ENCODE measurements at places on chromosomes 13 and 19.

GRCh38 chr13:111058796-111059506, 56.2 kb upstream of the ARHGEF7 start:
- DNase-seq, result no peak

- DNase-seq, result no peak
Measured at GRCh38 chr13:34671137-34671536, 270.9 kb upstream of the NBEA start.

GRCh38 chr19:23991170-23991569, 76.5 kb downstream of the ZNF726 start:
- no peak for DNase-seq

DNA sequence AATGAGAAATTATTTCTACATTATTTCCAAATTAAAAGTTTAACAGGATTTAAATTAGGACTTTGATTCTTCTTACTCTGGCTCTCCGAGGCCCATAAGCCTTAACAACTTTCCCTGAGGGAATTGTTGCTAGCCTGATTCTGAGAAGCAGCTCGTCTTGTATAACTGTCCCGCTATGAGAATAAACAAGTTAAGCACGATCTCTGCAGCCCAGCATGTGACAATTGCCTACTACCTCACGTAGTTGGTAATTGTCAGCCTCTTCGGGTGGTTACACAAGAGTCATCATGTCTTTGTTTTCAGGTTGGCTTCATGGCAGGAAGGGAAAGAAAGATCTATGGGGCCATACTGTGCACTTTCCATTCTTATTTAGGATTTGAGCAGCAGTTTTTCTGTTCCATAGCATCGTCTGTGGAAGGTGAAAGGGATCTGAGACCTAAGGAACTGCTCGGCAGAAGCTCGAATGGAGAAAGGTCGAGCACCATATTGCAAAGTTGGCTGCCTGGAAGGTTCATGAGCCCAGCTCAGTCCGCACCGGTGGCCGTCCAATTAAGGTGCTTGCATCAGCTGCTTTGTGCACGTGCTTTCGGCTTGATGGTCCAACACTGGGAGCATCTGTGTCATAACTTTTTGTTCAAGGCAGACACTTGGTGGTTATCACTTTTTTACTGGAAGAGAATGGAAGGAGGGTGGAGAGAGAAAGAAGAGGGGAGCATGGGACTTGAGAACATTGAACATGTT, 1.8 kb upstream of the STARD13 start:
- no peak for DNase-seq

DNA sequence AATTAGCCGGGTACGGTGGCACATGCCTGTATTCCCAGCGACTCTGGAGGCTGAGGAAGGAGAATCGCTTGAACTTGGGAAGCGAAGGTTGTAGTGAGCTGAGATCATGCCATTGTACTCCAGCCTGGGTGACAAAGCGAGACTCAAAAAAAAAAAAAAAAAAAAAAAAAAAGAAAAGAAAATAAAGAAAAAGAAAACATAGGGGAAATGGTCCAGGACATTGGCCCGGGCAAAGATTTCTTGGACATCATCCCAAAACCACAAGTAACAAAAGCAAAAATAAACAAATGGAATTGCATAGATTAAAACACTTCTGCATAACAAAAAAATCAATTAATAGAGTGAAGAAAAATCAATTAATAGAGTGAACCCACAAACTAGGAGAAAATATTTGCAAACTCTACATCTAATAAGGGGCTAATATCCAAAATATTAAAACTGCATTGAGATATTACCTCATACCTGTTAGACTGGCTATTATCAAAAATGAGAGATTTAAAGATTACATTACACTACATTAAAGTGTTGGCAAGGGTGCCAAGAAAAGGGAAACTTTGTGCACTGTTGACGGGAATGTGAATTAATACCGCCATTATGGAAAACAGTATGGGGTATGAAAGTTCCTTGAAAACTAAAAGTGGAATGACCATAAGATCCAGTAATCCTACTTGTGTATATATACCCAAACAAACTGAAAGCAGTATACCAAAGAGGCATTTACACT, 18.5 kb upstream of the ABCC4 start:
- DNase-seq, result no peak

- no peak for DNase-seq
Measured at GRCh38 chr13:43333176-43333575, 309.8 kb downstream of the DNAJC15 start.

GRCh38 chr19:8096071-8096470, 43.5 kb downstream of the CCL25 start:
- no peak for DNase-seq

GRCh38 chr19:35895911-35896642, 4.3 kb downstream of the NFKBID start:
- no peak for DNase-seq

DNA sequence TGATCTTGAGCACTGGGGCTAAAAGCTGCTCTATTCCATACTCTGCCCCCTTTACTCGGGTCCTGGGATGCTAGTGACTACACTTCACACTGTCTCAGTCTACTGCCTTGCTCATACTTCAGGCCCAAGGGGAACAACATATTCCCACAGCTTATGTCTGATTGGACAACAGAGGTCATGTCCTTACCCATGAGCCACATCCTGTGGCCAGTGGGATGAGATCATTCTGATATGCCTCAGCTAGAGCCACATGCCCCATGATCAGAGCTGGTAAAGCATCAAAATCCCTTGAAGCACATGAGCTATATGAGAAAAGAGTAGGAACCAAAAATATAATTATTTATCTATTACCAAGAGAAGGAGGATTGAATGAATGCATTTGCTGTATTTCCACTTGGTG, 290.1 kb upstream of the TSHZ3 start:
- no peak for DNase-seq

DNA sequence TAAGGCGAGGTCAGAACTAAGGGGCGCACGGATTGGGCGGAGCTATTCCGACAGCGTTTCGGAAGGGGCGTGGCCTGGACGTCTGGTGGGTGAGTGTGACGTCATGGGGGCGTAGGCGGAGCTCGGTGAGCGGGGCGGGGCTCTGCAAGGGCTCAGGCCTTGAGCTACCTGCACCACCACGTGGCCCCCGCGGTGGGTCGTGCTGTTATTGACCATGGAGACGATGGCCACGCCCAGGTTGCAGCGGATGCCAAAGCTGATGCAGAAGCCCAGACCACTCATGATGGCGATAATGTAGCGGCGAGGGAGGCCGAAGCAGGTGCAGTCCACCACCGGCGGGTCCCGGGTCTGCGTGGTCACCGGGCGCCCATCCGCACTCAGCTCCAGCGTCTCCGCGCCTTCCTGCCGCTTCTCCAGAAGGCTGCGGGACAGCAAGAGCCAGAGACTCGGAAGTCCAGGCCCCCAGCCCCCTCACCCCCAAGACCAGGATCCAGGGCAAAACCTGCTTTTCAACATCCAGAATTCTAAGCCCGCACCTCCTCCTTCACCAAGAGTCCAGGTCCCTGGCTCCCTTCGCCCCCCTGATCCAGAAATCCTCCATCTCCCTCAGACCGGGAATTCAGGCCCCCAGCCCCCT, 4.8 kb downstream of the SLC17A7 start:
- DNase-seq, result no peak

GRCh38 chr13:36362914-36363313, 16.7 kb upstream of the SPART start:
- DNase-seq, result no peak

DNA sequence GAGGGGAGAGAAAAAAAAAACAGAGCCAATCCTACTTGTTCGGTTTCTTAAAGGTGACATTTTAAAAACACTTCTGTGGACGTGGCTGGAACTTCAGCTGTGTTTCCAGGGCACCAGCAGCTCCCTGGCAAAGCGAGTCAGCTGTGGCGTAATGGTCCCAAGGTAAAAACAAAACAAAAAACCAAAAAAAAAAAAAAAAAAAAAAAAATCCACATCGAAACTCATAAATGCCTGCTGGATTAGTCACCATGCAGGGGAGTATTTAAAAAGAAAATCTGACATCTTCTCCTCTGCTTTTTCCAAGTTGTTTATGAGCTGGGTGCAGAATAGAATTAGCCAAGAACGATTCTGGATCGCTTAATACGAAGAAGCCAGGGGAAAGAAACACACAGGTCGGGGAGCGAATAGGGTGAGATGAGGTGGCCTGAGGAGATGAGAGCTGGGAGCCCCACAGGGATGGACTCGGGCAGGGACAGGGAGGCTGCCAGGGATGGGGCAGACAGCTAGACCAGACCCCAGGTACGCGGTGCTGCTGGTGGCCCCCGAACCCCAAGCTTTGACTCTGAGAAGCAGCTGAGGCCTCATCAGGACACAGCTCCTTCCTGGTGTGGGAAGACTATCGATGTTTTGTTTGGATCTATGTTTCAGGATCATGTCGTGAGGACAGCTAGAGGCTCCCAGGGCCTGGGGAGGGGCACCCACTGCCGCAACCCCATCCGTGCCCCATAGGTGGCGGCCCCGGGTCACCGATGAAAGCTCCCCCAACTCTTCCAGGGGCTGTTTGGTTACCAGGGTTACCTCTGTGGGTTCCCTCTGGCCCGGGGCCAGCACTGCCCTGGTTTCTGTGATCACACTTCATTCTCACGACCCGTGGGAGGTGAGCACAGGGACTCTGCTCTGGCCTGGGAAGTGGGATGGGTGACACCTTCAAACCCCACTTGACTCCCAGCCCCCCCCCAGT, 3.1 kb upstream of the CTXN1 start:
- no peak for DNase-seq

DNA sequence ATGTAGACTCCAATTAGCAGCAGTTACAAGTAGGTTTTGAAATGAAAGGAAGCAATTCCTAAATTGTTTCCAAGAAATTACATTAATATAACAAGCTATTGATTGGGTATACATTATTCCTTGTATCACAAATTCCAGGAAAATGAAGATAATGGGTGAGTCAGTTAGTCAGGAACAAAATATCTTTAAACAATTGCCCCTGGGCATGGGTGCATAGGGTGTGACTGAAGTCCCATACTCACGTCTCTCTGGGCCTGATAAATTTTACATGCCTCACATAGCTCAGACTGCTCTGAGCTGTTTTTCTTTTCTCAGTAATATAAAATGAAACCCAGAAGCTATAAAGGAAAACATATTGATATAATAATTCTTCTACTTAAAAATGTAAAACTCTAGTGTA, 87.8 kb downstream of the FNDC3A start:
- DNase-seq, result no peak

DNA sequence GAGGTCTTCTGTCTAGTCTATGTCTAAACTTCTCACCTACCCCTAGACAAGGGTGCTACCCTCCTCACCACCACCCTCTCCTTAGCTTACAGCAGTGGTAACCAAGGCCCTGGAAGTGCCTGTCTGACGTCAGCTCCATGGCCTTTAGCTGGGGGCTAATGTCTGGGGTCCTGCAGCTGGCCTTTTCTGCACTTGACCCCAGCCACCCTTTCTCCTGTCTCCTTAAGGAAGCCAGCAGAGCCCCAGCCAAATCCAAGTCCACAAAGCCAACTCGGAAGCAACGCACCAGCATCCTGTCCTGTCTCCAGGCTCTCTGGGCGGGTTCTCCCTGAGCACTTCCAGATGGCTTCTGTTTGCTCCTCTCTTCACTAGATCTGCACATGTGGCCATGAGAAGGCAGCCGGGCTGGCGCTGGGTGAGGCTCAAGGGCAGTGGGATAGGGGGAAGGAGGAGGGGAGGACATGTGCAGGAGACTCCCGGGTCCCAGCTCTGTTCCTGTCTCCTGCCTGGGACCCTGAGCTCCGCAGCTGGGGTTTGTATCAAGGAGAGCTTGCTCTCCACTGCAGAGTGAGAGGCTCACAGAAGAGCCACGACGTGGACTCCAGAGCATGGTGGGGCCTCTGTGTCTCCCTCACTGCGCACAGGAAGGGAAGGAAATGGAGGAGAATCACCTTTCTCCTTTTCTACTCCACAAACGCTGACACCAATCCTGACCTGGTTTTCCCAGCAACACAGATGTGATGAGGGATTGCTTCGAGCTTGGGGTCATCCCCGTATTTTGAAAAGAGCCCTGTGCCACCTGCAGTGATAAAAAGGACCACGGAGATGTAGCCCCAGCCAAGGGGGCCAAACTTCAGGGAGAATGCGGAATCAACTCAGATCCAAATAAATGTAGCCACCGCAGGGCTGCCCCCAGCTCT, 204.2 kb downstream of the USP12 start:
- DNase-seq, result no peak

DNA sequence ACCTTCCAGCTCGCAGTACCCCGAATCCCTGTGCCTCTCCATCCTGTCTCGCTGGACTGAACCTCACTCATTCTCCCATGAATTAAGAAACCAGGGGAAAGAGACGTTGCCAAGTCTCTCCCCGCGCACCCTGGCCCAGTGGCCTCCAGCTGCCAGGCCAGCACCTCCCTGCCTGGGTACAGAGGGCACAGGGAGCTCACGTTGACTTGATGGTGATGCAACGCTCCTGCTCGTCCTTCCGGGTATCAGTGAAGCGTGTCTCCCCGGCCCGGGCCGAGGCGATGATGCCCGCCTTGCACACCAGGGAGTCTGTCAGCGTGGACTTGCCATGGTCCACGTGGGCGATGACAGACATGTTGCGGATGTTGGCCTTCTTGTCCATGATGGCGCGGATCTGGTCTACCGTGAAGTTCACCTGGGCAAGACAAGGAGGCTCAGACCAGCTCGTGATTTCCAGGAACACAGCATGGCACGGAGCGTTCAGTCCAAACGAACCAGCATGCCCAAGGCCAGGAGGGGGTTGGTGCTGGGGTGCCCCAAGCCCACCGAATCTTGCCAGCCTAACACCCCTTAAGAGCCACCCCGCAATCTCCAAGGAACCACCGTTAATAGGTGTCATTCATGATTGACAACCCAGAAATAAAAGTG, 1.2 kb downstream of the EEF2 start:
- DNase-seq, result no peak

DNA sequence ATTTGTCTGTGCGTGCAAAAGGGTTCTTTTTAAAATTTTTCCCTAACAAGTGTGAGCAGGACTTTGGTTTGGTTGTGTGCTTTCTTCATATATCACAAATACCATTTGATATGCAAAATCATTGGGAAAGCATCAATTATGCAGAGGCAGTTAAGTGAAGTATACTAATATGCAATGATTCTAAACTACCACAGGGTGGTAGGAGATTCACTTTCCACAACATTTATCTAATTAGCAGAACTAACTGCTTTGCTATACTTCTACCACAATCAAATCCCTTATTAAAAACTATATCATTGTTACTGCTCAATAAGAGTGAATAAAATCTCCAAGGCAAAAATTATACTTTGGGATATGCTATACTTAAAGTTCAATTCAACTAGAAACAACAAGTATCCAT, 2738.9 kb upstream of the PCDH20 start:
- no peak for DNase-seq

GRCh38 chr19:54207983-54208783, 7.5 kb downstream of the RPS9 start:
- no peak for DNase-seq

DNA sequence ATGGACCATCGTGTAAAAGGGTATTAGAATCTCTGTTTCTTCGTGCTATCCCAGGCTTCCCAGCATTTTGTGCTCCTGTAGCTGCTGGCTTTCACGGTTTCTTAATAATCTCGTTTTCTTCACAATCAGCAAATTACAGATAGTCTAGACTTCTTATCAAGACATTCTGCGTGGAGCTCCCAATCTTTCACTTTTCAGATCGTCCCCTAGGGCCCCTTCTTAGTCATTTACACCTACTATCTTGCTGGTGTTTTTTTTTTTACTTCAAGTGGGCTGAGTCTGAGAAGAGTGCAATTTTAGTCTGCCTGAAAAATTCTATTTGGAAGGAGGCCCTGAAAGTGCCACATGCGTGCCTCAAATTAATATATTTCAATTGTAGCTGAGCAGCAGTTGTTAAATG, 275.1 kb downstream of the SHISA2 start:
- no peak for DNase-seq

GRCh38 chr13:91079176-91079575, 268.3 kb upstream of the MIR17HG start:
- no peak for DNase-seq

GRCh38 chr13:73608157-73608516, 526.1 kb downstream of the KLF12 start:
- DNase-seq, result no peak
